ENCODE measurements at places on chromosomes 2 and 18.

DNA sequence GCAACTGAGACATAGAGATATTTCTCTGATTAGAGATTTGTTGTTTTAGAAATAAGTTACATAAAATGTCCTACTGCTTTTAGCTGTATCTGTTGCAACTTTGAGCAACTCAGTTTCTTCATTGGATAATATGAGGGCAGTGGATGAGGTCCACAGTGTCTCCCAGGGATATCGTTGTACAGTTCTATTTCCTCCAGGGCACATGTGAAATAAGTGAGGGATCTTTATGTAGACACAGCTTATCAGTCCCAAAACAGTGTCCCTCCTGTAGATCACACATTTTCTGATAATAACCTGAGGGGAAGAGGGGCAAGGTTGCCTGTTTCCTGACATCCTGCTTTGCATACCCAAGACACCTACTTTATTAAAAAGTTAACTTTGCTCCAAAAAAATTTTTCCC, 1231.2 kb upstream of the ZEB2 start:
- DNase-seq: no peak

- DNase-seq: no peak
These were observed 167.3 kb upstream of the ALKAL2 start for GRCh38 chr2:455015-455705.

DNA sequence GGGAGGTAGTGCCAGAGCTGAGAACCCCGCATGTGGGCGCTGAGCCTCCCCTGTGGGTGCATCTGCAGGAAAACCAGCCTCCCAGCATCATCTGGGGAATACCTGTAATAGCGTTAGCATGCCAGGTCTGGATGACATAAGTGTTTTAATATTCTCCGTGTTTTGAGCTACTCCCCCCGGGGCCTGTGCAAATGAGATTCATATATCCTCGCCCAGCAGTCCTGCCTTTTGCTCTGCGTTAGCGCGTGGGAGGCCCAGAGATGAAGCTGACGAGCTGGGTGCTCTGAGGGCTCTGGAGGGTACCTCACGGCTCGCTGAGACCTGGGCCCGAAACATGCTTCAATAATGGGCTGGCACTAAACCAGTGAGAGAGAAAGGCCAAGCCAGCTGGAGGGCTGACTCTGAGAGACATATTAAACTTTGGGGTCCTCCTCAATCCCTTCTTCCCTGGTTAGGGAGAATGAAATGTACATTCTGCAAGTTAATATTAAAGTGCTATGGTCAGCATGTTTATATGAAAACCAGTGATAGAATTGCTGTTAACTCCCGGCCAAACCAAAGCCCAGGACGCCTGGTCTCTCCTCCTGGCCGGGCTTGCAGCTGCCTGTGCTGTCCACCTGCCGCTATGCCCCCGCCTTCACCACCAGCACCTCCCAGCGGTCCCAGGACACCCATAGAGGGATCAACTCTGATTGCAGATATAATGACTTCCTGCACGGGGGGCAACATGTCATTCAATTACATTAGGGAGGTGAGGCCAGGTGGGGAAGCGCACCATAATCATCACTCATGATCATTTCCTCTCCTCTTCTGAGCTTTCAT, 77.0 kb downstream of the EDAR start:
- no peak for DNase-seq

- DNase-seq: no peak
These were observed 52.7 kb downstream of the ATOH8 start for GRCh38 chr2:85806358-85807118.

GRCh38 chr2:123380370-123380935, 644.6 kb upstream of the CNTNAP5 start:
- no peak for DNase-seq

DNA sequence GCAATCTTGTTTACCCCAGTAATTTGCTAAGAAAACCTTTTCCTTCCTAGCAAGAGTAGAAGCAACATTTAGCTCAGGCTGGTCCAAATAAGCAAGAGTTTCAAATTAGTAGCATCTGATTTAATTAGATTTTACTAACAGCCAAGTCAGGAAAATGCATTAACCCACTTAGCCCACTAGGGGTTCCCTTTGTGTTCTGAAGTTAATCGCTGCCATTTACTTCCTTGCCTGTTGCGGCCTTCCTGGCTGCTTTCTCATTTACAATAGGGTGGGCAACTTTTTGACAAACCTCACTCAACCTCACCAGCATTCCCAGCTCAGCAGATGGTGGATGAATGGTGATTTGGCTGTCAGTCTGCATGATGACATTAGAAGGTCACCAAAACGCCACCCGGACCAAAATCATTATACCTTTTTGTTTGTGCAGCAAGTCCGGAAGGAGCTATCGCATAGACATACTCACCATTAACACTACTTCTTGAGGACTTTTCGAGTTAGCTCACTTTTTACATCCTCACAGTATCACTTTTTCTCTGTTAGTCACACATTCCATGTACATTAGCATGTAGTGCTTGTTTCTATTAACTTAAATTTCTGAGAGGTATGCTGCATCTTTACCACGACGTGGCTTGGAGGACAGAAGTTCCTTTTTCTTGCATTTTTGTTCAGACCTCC, 101.5 kb upstream of the SETBP1 start:
- peak; percentile 32 for DNase-seq

GRCh38 chr2:212147921-212148513, 390.6 kb downstream of the ERBB4 start:
- peak; percentile 10 for DNase-seq

DNA sequence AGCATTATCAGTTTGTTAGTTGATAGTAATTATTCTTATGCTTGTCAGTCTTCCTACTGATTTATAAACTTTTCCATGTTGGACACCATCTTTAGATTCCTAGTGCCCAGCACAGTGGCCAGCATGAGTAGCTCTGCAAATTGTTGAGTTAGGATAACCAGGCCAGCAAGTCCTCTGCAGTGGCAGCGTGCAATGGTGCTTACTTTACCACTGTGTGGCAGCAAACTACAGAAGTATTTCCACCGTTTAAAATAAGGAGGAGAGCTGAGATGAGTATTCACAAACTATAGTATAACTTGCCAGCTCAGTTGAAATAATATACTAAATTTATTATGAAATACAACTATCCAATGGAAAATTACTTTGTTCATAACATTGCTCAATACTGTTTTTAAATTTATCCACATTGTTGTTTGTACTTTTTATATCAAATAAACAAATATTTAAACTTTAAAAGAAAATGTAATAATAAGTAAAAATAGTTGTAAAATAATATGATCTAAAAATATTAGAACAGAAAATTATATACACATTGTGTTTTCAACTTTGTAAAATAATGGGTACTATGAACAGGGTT, 9.3 kb upstream of the THADA start:
- peak; percentile 70 for DNase-seq

DNA sequence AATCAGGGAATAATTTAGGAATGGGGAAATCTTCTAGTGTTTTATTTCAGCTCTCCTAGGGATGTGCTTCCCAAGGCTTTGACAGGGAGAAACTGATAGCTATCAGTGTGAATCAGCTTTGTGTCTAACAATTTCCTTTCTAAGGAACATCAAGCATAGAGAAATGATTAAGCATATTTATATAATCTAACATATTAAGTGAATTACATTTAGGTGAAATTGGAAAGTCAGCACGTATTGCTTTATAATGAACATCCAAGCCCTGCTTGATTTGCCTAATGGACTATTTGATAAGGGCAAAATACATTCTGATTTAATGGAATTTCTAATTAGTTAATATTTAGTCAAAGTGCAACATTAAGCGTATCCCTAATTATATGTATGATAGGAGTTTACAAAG, 19.5 kb upstream of the TSPYL6 start:
- DNase-seq: no peak
